ENCODE measurements at places on chromosomes 16 and 17.

GRCh38 chr16:82061861-82062525, 26.9 kb downstream of the HSD17B2 start:
- DNase-seq = no peak

GRCh38 chr16:49593424-49594040, 219.9 kb downstream of the C16orf78 start:
- no peak for DNase-seq

DNA sequence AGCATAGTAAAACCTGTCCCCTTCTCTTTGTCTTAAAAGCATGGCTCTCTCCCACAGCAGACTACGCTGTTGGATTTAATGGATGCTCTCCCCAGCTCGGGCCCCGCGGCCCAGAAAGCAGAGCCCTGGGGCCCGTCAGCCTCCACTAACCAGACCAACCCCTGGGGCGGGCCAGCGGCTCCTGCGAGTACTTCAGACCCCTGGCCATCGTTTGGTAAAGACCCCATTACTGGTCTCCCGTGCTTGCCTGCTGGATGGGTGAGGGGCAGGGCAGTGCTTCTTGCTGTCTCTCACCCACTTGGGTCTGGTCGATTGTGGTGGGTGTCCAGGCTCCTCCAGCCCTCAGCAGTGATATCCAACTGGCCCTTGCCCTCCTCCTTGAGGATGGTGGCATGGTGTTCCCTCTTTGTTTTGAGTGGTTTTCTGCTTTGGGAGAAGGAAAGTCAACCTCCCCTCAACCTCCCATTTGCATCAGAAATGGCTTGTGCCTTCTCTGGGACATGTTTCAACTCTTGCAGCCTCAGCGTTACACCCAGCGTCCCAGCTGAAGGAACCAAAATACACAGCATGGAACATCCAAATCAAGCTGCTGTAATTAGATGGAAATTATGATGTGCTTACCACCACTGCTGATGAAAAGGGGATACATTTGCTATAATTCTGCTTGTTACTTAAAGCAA, 49.3 kb downstream of the B9D1 start:
- DNase-seq = no peak

GRCh38 chr17:75013092-75013559, 656 bp downstream of the MRPL58 start:
- no peak for DNase-seq

DNA sequence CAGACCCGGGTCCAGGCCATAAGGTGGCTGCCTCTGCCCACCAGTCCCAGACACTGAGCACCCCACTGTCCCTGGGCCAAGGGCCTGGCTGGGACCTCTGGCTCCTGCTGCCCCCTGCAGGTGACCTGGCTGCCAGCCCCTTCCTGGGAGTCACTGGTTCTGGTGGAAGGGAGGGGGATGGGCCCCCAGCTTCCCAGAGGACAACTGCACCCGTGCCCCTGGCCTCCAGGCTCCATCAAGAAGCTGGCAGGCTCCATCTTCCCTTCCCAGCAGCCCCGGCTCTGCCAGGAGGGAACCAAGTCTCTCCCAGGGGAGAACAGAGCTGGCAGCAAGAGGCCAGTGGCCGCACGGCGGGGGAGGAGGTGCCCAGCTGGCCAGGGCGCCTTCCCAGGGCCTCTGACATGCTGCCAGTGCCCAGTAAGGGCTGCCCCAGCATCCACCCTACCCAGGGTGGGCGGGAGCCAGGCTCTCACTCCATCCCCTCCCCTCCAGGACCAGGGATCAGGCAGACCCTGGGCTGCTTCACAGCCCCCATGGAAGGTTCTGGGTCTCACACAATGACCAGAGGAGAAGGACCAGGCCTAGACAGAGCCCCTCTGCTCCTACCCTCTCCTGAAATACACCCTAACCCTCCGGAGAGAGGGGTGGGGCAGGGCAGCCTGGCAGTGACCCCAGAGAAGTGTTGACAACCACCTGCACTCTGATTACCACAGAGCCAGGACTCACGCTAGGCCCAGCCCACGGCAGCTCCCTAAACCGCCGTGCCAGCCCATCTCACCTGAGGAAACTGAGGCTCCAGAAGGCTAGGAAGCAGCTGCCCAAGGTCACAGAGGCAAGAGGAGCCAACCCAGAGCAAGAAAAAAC, 3.6 kb downstream of the CLUH start:
- no peak for DNase-seq

DNA sequence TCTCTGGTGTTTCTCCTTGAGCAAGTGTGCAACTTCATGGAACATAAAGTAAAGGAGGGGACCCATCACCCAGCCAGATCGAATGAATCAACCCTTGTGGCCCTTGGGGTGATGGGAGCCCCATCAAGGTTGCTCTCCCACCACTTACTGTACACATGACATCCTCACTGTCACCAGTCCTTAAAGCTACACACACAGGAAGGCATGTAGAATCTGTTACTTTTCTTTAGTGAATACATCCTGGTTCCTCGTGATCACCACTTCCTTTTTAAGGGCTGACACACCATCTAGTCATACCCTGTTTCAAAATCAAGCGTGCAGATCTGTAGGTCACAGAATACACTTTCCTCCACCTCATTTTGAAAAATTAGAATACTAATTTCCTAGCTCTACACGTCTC, 22.6 kb upstream of the MPHOSPH6 start:
- no peak for DNase-seq

GRCh38 chr17:76493505-76494167, 7.6 kb downstream of the RHBDF2 start:
- DNase-seq = no peak

- no peak for DNase-seq
Measured at GRCh38 chr17:6497496-6498221, 53.4 kb downstream of the PIMREG start.

GRCh38 chr16:2426941-2427361, 2.3 kb upstream of the CCNF start:
- no peak for DNase-seq

DNA sequence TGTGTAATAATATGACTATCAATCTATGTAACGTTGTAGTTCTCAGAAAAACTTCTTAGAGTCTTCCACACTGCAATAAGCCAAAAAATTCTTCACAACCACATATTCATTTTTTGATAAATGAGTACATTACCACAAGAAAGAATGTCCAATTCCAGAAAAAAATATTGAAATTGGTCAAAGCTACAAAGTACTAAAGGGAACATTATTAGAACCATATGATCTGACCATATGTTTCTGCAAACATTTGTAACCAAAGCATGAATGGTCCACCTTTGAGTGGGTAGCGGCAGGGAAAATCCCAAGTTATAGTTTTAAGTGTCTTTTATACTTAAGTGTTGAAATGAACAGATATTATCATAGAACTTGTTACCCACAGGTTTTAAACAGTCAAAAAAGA, 71.7 kb upstream of the NACA2 start:
- no peak for DNase-seq

DNA sequence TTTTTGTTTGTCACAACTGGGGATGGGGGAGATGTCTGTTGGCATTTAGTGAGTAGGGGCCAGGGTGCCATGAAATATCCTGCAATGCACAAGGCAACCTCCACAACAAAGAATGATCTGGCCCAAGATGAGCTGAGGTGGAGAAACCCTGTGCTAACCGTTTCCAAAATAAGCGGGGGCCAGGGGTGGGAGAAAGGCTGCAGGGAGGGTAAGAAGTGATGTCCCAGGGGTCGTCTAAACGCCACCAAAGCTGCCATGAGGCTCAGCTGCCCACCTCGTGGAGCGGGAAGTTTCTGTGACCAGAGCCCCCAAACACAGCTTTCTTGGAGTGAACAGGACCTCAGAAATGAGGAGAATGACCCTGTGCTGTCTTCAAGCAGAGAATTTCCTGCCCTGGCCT, 76.5 kb upstream of the CDH5 start:
- no peak for DNase-seq

Measured in activated T-helper 1 cell treated with anti-CD3 and anti-CD28 coated beads, Interleukin-2, amount 50 U/mL, for 16 hours (primary cell).